Effector CD4-positive, alpha-beta T cell (primary cell): ENCODE measurements at places on chromosomes 3 and 15.

DNA sequence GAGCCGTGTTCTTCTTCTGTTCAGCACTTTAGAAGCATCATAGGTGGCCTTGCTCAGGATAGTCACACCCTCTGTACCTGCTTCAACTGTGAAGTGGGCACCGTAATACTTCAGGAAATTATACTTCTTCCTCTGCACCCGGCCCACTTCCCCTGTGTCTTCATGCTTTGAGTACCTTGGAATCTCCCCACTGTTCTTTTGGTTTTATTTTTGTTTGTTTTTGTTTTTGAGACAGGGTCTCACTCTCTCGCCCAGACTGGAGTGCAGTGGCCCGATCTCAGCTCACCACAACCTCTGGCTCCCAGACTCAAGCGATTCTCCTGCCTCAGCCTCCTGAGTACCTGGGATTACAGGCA, 1.7 kb downstream of the P2RY14 start:
- DNase-seq: no peak

- DNase-seq: no peak
Observed at GRCh38 chr3:81045976-81046375, 715.5 kb downstream of the GBE1 start.

DNA sequence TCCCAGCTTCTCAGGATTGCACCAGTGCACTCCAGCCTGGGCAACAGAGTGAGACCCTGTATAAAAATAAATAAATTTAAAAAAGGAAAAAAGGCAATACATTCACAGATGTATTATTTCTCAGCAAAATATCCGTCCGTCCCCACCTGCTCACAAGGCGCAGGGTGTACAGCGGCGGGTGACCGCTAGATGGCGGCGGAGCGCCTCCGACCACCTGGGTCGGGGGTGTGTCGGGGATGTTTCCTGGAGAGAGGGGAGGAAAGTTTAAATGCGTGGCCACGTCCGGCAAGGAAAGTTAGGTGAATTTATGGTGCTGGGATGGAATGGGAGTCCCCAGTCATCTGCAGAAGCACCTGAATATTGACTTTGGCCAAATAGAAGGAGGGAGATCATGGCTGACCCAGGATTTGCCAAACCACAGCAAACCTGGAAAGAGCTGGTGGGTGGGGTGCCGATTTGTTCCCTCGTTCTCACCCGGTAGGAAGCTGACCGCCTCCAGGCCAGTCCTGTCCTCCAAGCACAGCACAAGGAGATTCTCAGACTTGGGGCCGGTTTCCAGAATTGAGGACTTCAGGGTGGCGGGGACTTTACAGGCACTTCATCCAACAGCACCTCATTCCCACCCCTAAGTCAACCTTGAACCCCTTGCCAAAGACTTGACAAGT, 88.3 kb downstream of the TMEM266 start:
- DNase-seq: peak; percentile 45

DNA sequence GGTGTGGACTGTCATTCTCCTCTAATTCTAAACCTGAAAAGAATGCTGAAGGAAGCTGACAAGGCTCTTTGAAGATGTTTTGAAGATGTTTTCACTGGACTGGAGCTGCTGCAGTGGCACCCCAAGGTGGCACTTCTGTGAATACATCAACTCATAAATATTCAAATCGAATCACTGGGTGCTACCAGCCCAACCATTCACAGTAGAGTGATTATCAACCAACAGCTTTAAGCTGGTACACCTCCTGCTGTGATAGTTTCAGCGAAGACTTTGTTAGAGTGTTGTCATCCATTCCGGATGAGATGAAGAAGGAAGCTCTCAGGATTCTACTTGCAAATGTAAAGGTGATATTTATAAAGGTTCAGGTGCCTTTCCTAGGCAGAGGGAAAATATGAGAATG, 106.6 kb downstream of the LSAMP start:
- no peak for DNase-seq

DNA sequence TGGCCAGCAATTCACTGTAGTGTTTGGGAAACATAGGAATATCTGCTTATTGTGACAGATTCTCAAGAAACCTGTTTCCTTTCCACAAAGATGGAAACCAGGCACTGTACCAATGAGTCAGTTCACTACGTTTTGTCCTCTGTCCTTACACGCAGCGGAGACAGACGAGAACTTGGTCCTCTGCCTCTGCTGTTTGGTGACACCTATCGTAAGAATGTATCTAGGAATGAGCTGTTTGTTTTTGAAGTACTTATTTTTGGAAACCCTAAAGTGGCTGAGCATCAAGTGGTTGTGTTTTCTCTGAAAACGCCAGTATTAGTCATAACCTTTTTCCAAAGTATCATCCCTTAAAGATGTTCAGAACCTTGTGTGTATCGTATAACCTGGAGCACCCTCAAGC, 93.0 kb downstream of the PGPEP1L start:
- DNase-seq: no peak

- no peak for DNase-seq
Observed at GRCh38 chr15:88920186-88920891, 7.2 kb upstream of the MFGE8 start.

- DNase-seq: no peak
Observed at GRCh38 chr3:94937980-94938379, 875.1 kb downstream of the NSUN3 start.

DNA sequence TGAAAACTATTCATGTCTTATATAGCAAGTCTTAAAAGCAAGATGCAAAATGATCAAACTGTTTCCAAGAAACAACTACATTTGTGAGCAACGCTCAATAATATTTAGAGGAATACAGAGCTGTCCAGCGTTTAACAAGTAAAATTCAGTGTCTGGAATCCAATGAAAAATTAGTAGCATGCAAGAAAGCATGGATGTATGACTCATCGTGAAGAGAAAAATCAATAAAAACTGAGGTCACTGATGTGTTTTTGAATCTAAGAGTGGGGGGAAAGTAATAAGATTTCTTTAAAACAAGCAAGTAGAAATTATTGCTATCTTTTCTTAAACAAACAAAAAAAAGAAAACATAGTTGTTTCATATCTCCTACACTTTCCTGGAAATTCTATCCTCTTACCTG, 600.3 kb upstream of the GOLIM4 start:
- DNase-seq: no peak

DNA sequence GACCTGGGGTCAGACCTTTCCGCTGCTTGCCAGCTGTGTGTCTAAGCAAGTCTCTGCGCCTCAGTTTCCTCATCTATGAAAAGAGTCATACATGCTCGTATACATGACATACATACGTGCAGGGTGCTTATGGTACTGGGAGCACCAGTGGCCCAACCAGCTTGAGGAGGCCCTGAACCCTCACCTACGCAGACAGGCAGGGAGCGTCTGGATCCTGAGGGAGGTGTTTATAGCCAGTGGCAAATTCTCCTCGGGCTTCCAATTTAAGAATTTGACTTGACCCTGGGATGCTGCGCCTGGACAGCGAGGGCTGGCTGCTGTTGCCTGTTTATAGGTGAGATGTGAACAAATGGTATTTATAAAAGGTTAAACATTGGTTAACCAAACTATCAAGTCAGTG, 17.7 kb upstream of the FGD5 start:
- no peak for DNase-seq

GRCh38 chr3:4956738-4957137, 22.5 kb upstream of the BHLHE40 start:
- DNase-seq: no peak

- no peak for DNase-seq
Observed at GRCh38 chr3:146830231-146830630, 225.1 kb upstream of the PLSCR5 start.

DNA sequence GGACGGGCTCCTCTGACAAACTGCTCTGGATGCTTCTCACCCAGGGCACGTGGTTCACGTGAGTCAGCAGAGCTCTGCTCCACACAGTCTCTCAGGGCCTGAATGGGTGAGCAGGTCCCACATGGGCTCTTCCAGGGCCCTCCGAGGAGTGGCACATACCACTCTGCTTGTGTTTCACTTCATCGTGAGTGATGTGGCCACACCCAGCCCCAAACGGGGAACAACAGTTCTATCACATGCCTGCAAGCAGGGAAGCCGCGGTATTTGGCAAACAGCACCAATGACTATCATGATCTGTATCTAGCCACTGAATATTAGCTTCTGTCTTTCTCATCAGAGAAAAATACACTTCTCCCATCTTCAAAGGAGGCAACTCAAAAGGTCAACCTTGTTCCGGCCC, 352.8 kb downstream of the GABRG3 start:
- no peak for DNase-seq

DNA sequence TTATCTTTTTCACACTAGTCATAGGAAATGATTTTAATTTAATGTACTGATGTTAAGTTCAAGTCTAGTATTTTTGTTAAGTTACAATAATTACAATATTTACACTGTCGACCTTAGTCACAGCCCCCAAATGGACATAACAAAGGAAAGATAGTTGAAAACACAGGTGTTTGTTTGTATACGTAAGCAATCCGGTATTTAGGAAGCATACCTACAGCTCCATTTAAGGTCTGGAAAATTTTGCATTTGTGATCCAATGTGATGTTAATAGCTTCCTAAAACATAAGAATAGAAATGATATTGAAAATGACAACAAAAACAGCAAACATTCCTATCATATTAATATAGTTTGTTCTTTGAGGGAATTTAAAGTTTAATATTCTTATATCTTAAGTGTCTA, 56.9 kb downstream of the PLOD2 start:
- DNase-seq: no peak

DNA sequence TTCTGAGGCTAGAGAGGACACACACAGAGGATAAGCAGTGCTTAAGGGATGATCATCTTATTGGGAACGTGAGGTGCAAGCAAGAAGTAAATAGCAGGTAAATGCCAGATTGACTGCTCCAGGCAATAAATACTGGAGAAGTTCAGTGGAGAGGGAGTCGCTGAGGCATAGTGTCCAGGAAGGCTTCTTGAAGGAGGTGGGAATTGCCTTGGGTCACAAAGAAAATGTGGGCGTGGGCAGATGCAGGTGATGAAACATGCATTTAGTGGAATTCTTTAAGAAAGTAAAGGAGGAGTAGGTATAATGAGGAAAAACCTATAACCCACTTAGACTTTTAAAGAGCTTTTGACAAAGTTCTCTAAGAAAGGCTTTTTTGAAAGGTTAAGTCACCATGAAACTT, 7.4 kb upstream of the SEMA5B start:
- DNase-seq: no peak

- no peak for DNase-seq
Observed at GRCh38 chr15:25967116-25967515, 104.0 kb upstream of the ATP10A start.

DNA sequence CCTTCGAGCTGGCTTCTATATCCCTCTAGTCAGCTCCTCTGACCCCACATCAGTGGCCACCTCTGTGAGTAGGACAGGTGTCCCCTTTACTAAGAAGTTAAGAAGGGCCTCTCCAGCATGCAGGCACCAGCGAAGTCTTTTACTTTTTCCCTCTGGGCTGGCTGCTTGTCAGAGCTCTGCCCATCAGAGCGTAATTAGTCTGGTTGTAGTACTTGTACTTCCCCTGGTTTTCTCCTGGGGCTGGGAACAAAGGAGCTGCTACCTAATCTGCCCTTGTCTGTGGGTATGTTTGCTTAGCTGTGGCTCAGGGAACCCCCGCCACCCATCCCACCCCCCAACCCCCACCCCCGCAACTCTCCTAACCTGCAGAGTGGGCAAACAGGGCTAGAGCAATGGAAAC, 27.4 kb upstream of the ALPK3 start:
- DNase-seq: no peak

- no peak for DNase-seq
Observed at GRCh38 chr3:193868590-193868989, 267.4 kb upstream of the HES1 start.

DNA sequence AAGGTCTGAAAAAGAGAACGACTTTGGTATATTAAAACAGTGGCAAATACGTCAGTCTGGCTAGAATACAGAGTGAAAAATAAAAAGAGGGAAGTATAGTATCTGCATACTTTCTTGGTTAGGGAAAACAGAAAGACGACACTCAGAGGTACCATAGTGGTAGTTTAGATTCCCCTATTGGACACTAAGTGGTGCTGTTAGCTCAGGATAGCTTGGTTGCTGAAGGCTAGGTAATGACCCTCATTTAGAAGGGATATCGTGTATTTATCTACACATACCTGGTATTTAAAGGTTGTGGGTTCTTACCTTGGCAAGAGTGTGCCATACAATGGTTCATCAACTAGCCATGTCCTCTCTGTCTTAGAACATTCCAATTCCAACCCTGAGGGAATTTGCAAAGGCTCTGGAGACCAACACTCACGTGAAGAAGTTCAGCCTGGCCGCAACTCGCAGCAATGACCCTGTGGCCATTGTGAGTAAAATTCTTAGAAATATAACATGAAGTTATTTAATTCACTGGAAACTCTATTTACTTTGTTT, 31.0 kb downstream of the TMOD2 start:
- no peak for DNase-seq

- DNase-seq: no peak
Observed at GRCh38 chr3:127448671-127449070, 141.9 kb downstream of the TPRA1 start.

DNA sequence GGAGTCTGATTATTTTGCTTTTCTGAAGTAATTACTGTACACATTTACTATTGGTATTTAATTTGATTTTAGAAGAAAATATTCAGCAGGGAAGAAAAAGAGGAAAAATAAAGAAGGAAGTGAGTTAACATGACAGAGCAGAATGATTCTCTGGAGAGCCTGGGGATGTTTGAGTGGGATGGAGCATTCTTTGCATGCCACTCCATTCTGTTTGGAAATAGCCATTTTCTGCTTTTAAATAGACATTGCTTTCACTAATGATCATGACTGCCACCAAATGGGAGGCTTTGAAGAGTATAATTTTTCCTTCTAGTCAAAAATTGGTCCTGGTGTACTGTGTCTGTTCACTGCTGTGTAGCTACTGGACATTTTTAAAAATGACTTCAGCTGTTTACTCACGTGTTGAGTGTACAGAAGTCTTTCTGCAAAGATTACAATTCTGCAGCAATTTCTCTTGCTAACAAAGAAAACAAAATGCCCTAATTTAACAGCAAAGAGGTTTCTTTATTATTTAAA, 196.1 kb downstream of the RYR3 start:
- DNase-seq: no peak

DNA sequence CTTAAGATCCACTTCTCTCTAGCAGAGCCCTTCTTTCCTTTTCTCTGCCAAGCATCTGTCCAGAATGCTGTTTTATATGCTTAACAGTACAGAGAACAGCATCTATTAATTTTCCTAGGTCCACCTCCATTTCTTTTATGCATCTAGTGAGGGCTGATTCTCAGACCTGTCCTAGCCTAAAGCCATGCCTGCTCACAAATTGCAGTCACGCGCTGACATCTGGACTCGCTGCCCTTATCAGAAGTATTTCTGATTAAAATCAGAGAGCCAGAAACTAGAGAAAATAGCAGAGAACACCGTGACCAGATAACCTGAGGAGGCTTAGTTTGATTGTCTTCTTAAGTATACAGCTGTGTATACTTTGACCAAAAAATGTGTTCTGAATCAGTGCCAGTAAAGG, 1.9 kb downstream of the C3orf20 start:
- no peak for DNase-seq

- DNase-seq: peak; percentile 47
Observed at GRCh38 chr3:98556164-98557130, 24.7 kb downstream of the GPR15 start.

DNA sequence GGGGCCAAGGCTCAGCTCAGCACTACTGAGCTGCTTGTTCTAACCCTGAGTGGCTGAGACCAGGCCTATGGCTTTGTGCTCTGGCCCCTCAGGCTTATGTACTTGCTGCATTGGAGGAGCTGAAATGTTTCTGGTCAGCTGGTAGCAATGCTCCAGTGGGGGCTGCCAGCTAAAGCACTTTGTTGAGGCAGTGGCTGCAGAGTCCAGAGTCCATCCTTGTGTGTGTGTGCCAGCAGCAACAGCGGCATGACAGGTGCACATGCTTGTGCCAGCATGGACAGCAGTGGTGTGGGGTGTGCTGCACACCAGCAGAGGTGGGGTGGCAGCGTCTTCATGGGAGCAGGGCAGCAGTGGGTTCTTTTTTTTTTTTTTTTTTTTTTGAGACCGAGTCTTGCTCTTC, 169.1 kb downstream of the VPS8 start:
- no peak for DNase-seq
